ENCODE measurements at places on chromosomes 7 and 10.

- no peak for DNase-seq
Measured at GRCh38 chr10:93604146-93604545, 3.1 kb upstream of the RBP4 start.

- no peak for DNase-seq
Measured at GRCh38 chr10:69324583-69324982, 46.3 kb downstream of the HK1 start.

- DNase-seq, result no peak
Measured at GRCh38 chr7:134546955-134547354, 2.0 kb upstream of the AKR1B15 start.

DNA sequence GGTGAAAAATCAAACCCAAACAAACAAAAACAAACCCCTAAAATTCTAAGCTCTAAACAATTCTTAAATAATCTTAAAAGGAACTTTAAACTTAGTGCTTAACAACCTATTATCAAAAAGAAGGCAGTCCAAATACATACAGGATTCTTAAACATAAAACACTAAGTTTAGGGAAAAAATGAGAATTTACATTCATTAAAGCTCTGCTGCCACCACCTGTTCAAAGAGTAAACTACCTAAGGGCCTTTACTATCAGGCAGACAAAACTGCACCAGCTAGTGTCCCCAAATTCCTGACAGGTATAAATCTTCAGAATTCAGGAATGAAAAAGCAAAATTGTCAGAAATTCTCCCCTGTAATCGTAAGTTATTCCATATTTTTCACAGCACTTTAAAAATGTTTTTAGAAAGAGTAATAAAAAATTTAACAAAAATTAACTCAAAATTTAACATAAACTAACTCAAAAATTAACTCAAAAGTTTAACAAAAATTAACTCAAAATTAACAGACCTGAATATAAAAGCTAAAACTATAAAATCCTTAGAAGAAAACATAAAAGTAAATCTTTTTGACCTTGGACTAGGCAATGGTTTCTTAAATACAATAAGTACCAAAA lies 55.1 kb downstream of the PDZD8 start:
- no peak for DNase-seq

DNA sequence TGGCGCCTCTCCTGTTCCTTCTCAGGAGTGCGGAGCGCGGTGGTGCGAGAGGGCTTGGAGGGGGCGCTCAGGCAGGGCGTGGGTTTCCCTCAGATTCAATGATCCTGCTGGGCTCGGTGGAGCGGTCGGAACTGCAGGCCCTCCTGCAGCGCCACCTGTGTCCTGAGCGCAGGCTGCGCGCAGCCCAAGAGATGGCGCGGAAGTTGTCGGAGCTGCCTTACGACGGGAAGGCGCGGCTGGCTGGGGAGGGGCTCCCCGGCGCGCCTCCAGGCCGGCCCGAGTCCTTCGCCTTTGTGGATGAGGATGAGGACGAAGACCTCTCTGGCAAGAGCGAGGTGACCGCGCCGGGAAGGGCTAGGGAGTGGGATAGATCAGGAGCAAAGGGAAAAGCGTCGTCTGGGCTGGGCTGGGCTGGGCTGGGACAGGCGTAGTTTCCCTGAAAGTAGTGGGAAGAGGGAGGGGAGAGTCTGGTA lies 17.0 kb downstream of the FAM131B start:
- no peak for DNase-seq
